ENCODE measurements at places on chromosomes 11 and 22. TPM values are rescaled to one million over a fixed set of nuclear protein-coding genes. Genes with fewer than 3 reads are reported as not detected.

The ART5 gene
- total RNA-seq = 8.7 TPM

The SLC5A4 gene
- total RNA-seq = 0.09 TPM

The SAA4 gene
- total RNA-seq = 0.50 TPM

The NAALAD2 gene
- total RNA-seq = 3.7 TPM

The DEUP1 gene
- total RNA-seq = 0.44 TPM

The PTPMT1 gene
- total RNA-seq = 49.5 TPM

The CLDN5 gene
- total RNA-seq = 1.9 TPM

The KRTAP5-10 gene
- not detected for total RNA-seq

The OR52A1 gene
- 5.4 TPM for total RNA-seq

The HORMAD2 gene
- total RNA-seq = not detected

The DDTL gene
- total RNA-seq = 5.8 TPM

GRCh38 chr11:86101941-86102407 lies 33.1 kb upstream of the PICALM start:
- DNase-seq = no peak

GRCh38 chr11:61512435-61512834 lies 3.9 kb downstream of the LRRC10B start:
- DNase-seq = no peak

GRCh38 chr11:47010179-47010578 lies 73.6 kb downstream of the CSTPP1 start:
- no peak for DNase-seq

DNA sequence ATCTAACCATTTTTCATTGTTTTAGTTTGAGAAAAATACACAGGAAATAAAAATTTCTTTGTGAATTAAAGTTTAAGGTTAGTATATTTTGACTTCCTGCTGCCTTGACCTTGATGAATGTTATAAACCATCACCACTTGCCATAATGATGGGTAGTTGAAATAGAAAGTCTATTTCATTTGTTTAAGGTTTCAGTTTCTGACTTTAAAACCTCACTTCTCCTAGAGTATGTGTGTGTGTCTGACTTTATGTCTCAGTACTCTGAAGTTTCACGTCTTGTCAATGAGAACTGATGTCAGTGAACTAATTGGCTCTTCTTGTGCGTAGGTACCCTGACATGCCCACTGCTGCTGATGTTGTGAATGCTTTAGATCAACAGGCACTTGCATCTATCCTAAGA lies 188.2 kb downstream of the METTL15 start:
- DNase-seq = no peak

DNA sequence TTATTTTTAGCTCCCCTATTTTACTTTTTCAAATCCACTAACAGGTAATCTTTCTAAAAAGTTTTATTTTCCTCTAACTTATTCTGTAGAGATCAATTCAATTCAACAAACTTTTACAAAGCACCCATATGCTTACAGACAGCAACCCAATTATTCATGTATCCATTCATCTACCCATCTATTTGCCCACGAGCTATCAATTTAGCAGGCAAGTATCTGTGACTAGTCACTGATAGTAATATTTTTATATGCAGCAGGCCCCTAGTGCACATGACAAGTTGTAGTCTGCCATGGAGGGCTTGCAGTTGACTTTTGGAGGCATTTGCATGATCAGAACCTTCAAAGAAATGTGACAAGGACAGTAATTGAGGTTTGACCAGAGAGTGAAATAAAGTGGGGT lies 753.2 kb upstream of the TENM4 start:
- DNase-seq = no peak

- no peak for DNase-seq
These were observed 133.8 kb downstream of the JRKL start for GRCh38 chr11:96523656-96524055.

GRCh38 chr22:31327806-31328543 lies 18.2 kb downstream of the PATZ1 start:
- no peak for DNase-seq

DNA sequence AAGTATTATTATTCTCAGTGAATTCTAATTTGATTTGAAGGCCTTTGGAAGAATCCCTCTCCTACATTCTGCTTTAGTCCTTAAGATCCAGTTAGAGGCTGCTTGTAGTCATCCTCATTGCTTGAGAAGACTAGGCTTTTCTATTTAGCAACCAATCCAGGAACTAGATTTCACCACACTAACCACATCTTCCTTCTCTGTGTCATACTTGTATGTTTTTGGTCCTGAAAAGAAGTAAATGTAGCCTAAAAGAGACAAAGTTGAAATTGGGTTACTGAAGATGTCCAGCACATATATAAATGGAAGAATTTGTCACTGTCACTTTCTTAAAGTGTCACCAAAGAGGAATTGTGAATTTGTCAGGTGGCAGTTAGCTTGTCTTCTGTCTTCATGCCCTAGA lies 46.6 kb upstream of the MMP7 start:
- DNase-seq = no peak

- peak; percentile 8 for DNase-seq
These were observed 11.9 kb downstream of the C11orf21 start for GRCh38 chr11:2289859-2290258.

DNA sequence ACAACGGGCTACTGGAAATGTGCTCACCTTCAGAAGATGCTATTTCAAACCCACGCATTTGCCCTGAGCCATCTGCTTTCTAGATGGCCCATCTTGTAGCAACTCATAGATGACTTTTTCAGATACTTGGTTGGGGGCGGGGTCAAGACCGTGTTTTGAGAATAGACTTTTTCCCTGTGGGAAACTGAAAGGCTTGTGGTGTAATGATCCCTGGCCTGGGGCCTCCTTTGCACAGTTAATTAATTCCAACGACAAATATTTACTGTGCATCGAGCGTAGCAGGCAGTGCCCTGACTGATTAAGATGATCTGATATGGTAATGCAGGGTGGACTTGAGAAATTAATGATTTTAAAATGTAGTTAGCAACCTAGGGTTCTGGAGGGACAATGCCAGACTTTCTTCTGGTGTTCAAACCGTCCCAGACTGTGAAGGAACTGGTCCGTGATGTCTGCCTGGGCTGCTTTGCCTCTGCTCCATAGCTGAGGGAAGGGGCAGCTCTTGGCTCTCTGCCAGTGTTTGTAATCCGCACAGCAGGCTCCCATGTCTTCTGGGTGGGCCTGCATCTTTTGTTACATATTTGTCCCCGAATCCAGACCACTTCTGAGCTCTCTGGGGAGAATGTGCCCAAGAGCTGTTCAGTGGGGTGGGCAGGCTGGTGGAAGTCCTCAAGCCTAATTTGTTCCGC lies 84.8 kb downstream of the ADAMTS15 start:
- no peak for DNase-seq

- no peak for DNase-seq
These were observed 39.8 kb upstream of the POGLUT3 start for GRCh38 chr11:108538022-108538424.

DNA sequence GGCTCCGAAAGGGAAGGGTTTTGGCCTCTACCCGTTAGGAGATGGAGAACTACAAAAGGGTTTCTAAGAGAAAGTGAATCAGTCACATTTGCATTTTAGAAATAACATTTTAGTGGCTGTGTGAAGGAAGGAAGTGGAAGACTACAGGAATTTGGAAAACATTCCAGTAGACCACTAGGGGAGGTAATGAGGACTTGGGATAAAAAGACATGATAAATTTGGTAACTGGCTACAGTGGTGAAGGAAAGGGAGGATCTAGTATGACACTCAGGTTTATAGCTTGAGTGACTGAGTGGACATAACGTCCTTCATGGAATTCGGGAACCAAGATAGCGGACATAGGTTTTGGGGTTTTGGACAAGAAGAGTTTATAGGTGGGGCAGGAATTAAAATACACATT lies 7.0 kb upstream of the RRM1 start:
- DNase-seq = no peak

DNA sequence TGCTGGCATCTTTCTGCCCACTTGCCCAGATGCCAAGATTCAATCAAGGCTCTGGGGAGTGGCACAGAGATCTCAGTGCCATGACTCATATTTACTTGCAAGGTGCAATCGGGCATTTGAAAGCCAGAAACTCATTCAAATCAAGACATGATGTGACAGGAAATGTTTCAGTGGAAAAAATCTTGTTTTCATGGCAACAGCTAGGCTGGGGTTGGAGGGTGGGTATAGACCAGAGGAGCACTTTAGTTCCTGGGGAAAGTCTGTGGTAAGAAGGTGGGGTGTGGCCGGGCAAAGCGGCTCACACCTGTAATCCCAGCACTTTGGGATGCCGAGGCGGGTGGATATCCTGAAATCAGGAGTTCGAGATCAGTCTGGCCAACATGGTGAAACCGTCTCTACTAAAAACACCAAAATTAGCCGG lies 1.2 kb downstream of the MAJIN start:
- no peak for DNase-seq

DNA sequence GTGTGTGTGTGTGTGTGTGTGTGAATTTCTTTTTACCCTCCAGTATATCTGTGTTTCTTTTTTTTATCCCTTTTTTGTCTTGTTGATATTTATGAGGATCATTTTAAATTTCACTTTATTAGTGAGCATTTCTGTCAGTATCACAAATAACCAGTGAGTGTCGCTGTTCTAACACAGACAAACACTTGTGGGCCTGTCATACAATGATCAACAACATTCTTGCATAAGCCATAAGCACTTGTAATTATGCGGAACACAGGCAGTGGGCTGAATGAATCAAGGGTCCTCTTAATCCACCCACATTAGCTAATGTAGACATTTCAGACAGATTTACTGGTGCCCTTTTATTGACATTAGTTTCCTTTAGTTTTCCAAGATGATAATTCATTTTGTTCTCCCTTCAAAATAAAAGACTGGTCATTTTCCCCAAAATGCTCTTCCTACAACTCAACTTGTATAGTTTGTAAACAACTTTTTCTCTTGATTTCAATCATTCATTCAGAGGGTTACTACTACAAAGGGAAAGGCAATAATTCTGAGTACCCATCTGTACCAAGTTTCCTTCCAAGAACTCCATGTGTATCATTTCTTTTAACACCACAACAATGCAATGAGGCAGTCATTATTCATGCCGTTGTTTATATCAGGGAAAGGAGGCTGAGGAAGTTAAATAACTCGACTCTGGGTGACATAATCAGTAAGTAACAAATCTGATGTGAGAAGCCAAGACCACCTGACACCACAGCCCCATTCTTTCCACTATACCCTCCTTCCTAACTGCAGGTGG lies 34.5 kb upstream of the ANO3 start:
- DNase-seq = no peak

DNA sequence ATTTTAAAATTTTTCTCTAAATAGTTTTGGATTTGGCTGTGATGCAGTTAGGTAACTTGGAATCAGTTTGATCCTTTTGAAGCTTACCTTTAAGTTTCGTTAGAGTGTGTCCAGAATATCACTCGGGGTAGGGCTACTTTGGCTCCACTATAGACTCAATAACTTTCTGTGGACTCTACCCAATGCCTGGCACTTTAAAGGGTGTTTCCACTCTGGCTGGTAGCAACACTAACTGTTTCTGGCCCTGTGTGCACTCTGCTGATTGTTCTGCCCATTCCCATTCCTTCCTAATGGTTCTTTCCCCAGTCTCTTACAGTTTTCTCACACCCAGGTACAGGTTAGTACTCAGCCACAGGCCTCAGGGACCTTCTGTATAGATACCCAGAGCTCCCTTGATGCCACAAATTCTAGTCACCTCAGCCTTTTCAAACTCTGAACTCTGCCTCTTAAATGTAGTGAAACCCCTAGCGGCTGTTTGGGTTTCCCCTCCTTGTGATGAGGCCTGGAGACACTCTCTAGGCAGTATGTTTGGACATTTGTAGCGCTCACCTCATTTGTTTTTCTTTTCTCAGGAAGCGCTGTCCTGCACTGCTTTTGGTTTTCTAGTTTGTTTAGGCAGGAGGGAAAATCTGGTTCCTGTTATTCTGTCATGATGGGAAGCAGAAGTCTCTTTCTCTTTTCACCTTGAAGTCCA lies 16.8 kb downstream of the CUL5 start:
- no peak for DNase-seq

DNA sequence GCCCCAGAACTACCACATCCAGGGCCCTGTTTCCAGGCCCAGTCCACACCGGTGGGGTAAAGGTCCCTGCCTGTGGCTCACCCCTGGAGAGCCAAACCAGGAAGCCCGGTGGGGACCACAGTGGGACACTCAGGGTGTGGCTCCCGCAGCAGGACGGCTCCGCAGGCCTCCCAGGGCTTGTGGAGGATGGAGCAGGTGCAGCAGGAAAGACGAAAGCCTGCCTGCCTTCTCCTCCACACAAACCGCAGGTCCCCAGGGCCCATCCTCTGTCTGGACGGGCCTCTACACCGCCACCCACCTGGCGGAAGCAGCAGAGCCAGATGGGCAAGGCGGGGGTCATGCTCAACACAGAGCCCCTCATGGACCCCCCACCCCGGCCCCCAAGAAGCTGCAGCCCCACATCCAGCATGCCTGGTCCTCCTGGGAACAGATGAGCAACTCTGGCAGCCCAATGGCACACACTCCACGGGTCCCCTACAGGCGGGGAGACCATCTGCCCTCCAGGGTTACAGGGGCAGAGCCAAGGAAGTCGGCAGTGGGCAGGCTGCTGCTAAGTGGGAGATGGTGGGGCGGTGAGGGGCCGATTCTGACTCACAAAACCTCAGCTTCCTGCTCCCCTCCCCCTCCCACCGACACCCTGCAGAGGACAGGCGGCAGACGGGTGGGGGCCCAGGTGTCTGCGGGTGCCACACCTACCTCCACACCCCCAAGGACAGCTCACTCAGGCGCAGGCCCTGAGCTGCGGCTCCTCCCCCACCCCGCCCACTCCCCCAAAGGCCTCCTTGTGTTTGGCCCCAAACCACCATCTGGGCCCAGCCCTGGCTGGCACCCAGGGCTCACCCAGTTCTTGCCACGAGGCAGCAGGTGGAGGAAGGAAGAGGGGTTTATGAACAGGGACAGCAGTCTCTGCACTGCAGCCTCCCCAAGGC lies 5.2 kb downstream of the SBF1 start:
- DNase-seq = peak; percentile 51

DNA sequence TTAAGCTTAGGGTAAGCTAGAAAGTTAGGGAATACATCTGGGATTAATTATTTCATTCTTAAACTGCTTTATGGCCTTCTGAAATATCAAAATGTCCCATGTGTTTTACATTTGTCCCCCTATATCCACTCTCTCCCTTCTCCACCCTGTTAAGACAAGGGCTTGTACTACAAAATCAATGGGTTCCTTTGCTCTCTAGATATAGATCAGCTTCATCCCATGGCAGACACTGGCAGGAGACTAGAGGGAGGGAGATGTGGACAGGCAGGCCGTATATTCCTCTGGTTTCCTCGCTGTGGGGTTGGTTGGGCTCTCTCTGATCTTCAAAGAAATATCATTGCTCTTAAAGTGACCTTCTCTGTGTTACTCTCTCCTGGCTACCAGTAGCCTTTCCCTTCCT lies 1281.0 kb downstream of the LRRC4C start:
- DNase-seq = no peak

GRCh38 chr22:23774114-23774921 lies 1.7 kb downstream of the MMP11 start:
- DNase-seq = no peak

DNA sequence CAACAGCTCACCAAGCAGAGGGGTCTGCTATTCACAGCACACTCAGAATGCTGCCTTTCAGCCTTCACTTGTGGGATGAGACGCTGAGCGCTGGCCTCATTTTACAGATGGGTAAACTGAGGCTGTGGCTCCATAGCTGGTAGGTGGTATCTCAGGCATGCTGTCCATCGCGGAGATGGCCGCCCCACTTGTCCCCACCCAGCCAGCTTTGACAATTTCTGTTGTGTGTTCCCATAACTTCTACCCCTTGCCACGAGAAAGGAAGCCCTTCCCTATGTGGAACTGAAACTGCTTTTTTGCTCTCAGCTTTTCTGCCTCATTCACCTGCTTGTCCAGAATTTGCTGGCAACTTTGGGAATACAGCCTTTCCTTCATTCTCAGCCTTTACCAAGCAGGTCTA lies 36.1 kb upstream of the NNMT start:
- DNase-seq = no peak
